ENCODE measurements at places on chromosomes 12 and 14.

GRCh38 chr12:107607464-107608392 lies 77.9 kb upstream of the PWP1 start:
- DNase-seq = peak; percentile 91

GRCh38 chr12:39713552-39713951 lies 93.9 kb upstream of the ABCD2 start:
- no peak for DNase-seq

DNA sequence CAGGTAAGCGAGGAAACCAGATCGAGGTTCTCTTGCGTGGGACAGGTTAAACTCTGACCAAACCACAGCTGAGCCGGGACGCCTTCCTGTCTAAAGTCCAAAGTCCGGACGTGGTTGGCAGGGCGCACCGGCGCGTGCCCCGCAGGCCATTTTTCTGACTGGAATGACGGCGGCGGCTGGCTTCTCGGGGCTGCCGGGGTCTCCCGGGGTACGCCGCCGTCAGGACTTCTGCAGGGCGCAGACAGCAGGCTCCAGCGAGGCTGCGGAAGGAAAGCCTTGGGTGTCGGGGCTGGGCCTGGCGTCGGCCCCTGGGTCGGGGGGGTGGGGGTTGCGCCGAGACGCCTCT lies 32.8 kb downstream of the MIA2 start:
- DNase-seq = peak; percentile 70

DNA sequence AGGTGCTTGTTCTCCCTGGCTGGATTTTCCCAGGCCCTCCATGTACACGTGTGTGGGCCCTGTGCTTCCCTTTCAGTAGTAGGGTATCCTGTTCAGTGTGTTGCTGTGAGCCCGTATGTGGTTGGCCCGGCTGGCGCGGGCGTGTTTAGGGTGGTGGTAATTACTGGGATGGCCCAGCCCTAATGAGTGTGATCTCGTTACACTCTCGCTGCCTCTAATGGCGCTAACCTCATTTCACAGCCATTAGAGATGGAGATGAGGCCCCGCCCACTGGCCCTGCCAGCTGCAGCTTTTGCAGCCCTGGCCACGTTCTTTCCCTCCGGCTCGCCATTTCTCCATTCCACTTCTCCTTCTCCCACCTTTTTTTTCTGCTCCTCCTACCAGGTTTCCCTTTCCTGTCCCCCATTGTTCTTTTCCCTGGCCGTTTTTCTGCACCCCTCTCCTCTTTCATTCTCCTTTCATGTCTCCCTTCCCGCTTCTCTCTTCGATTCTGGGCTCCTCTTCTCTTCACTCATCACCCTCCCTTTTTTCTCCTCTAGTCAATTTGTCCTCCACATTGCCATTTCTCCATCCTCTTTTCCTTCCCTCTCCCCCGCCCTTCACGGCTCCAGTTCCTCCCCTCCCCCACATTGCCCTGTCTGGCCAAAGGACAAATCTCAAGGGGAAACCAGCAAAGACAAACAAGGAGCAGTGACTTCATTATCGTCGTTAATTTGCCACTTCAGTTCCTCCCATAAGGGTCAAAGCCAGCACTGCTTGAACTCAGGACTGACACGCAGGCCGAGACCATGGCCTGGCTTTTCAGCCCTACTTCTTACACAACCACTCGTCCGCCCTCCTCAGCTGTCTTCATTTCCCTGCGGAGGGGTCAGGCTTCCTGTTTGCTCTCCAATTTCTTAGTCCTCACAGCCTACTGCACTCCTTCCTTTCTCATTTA lies 6.8 kb downstream of the ZFHX2 start:
- no peak for DNase-seq

DNA sequence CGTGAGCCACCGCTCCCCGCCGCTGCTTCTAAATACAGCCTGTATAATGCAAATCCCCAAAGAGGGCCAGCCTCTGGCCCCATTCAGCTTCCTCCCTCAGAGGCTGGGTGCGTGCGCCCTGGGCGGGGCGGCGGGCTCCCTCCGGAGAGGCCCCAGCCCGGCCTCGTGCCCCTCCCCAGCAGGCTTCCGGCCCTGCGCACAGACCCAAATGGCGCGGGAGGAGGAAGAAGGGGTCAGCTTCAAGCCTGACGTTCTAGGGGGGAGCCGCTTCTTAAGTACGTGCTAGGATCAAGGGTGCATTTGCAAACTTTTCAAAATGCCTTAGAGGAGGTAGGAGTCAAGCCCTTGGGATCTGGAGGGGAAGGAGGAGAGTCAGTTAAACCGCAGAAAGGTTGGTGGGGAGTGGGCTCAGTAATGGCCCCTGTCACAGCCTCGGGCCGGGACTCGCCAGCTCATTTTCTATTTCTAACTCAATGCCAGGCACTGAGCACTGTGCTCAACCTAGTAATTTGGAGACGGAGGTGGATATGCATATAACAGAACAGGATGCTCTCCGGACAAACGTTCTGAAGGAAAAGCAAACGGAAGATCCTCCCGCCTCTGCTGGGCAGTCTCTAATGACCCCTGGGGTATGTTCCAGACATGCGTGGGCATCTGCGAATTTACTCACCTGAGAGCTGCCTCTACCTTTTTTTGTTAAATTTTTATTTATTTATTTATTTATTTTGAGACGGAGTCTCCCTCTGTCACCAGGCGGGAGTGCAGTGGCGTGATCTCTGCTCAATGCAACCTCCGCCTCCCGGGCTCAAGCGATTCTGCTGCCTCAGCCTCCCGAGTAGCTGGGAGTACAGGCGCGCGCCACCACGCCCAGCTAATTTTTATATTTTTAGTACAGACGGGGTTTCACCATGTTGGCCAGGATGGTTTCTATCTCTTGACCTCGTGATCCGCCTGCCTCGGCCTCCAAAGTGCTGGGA lies 32.3 kb downstream of the NINJ2 start:
- peak; percentile 47 for DNase-seq

DNA sequence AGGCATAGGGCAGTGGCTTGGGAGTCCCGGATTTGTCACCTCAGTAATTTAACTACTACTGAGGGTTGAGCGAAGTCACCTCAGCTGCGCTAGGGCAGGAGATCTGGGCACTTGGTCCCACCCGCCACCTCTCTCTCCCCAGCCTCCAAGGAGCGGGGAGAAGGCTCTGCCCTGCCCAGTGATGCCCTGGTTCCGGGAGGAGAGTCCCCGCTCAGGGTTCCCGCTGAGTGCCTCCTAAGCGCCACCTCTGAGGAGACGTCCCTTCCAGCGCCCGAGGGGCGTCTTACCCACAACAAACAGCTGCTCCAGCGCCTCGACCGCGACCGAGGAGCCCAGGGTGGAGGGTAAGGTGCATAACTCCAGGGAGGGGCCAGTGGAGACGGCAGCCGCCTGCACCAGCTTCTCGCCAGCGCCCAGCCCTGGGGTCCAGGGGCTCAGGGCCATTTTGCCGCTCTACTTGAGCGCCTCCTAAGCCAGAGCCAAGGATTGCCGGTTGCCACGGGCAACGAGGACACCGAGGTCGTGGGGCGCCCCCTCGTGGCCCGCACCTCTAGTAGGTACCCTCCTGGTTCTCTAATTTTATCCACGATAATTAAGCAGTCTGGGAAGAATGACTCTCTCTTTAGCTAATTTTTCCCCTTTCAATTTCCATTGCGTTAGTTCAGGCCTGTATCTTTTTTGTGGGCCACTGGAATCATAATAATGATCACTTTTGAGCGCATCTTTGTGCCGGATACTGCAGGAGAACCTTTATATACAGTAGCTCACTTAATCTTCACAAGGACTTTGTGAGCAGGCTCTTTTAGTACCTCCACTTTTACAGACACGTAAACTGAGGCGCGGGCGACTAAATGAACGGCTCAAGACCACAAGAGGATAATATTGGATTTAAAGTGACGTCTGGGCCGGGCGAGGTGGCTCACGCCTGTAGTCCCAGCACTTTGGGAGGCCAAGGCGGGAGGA lies at the start of gene CCDC175:
TSS of gene CCDC175 (minus strand) at position 481 of the 963 bp plus-strand sequence. CDS start at position 444, 37 bp downstream.
- DNase-seq = peak; percentile 97

- no peak for DNase-seq
These were observed 108.7 kb upstream of the MAP1LC3B2 start for GRCh38 chr12:116450406-116450910.

DNA sequence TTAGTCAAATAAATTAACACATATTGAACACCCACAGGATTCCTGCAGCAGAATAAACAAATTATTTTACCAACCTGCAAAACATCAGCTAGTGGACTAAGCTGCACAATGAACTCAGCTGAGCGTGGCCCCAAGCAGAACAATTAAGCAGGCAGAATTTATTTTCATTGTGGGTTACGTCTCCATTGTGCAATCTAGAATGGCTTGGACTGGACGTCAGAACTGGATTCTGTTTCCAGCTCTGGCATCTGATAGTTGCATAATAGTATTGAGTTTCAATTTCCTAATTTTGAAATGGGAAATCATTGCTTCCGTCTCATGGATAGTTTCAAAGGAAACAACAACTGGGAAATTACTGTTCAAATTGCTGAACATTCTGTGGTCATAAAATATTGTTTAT lies 35.5 kb upstream of the RERG start:
- DNase-seq = no peak

- peak; percentile 46 for DNase-seq
These were observed 5.1 kb downstream of the ADCY4 start for GRCh38 chr14:24329736-24330135.

- no peak for DNase-seq
These were observed 17.7 kb upstream of the CALM1 start for GRCh38 chr14:90379106-90379505.

DNA sequence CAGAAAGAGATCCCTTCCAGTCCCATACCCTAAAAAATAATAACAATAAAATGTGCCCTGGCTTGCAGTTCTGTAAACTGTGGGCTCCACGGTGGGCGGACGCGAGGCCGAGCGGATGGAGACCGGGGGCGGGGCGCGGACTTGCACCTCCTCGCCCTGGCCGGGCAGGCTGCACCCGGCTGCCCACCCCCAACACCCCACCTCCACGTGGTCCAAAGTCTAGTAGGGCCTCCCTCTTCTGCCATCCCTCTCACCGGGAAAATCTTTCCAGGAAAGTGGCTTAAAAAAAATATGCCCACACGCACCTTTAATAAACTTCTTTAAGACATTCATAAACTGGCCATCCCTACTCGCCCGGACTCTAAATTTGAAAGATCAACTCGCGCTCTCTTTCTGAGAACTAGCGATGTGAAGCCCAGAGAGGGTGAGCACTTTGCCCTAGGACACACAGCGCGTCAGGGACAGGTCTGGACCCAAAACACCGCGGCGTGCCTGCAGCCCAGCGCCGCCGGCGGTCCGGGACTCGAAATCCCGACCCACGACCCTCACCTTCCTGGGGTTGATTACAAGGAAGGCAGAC lies 1.9 kb upstream of the BCL11B start:
- DNase-seq = no peak

GRCh38 chr14:22265319-22266141 lies 323.5 kb downstream of the DAD1 start:
- no peak for DNase-seq

All from testis (tissue), 5 donors.